Activated CD4-positive, CD25-positive, alpha-beta regulatory T cell (primary cell): ENCODE measurements at places on chromosomes 11 and 22.

DNA sequence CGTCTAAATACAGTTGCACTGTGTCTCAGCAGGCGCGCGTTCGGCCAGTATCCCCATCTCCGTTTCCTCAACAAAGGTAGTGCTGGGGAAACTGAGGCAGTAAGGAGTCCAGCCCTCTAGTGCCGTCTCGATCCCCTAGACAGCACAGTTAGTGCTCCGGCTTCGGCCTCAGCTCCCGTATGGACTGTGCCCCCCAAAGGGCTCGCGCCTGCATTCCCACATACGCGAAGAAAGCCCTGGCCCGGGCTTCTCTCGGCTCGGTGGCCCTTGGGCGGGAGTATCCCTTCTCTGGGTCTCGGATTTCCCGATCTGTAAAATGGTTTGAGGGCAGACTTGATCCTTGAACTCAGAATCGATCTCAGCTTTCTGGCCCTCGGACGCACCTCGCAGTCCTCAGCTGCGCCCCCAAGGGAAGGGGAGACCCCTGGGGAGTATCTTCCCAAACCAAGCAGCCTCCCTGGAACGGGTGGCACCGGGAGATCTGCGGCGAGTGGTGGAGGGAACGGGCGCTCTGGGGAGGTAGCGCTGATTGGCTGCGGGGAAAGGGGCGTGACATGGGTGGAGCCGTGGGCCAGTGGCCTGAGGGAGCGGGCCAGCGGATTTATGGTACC lies 759 bp upstream of the PEX16 start:
- no peak for DNase-seq

DNA sequence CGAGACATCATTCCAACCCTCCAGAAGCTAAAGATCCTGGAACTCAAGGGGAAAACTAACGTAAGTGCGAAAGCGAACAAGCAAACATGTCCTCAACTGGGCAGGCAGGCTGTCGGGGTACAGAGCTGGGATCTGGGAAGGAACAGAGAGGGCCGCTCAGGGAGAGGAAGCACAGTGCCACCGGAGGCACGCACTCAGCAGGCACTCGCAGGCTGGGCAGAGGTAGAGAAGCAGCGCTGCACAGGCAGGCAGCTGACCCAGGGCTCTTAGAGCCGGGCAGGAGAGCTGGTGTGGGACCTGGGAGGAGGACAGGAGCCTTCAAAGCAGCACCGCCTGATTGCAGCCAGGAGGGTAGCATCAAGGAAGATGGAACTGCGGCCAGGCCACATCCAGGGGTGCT lies 62.2 kb downstream of the MICAL3 start:
- DNase-seq = no peak

- DNase-seq = no peak
Observed at GRCh38 chr11:61769169-61769920, 16.9 kb downstream of the MYRF start.

DNA sequence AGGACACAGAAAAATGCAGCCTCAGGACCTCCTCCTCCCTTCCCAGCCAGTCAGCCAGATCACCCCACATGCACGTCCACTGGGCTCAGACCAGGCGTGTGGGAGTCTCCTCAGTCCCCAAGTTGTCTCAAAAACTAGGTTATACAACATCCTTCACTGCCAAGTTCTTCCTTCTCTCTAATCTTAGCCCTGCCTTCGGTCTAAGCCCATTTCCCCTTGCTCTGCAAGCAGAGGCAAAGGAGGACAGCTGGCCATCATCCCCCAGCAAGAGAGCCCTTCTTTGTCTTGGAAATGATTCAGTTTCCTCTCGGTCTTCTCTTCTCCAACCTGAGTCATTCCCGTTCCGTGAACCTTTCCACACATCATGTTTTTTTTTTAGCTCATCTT lies 14.0 kb upstream of the NRGN start:
- no peak for DNase-seq

- no peak for DNase-seq
Observed at GRCh38 chr11:113874581-113875233, 665 bp downstream of the USP28 start.

DNA sequence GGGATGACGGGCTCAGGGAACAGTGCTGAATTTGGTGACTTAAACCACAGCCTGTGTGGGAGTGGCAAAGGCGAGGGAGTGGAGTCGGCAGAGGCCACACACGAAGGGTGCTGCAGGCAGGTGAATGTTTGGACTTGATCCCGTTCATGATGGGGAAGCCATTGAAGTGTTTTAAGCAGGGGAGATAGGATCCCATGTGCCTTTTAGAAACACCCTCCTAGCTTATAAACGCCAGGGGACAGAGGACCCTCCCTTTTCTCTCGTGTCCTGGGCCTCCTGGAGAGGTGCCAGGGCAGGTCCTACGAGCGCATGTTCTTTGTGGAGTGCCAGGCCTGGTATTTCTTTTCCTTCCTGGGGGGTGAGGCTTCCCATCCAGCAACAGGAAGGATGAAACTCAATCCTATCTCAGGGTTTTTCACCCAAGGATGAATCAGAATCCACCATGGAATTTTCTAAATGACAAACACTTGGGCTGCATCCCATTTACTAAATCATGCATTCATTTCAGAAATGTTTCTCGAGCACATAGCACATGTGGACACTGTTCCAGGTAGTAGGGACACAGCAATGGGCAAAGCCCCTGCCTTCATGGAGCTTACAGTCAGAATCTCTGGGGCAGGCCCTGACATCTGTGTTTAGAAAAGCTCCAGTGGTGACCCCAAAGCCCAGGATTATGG lies 59.6 kb downstream of the CHRDL2 start:
- DNase-seq = no peak

- DNase-seq = no peak
Observed at GRCh38 chr22:49624421-49625177, 203.1 kb downstream of the BRD1 start.

- peak; percentile 96 for DNase-seq
Observed at GRCh38 chr11:106076919-106077608, at the start of gene KBTBD3. TSS of gene KBTBD3 (minus strand) at chr11:106077347. CDS start at chr11:106059097, 18,250 bp downstream.

DNA sequence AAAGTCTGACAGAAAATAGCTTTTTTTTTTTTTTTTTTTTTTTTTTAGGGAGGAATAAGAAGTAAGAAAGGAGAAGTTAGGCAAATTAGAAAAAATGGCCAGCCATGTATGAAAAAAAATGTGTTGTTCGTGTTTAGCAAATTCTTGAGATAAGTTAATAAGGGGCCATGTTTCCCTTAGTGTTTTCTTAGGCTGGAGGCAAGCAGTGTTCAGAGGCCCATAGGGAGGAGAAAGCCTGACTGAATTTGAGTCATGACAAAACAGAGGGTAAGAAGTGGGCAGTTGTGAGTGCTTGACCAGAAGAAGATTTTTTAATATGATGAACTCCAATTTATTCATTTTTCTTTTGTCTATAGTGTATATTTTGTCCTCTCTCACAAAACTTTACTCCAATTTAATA lies 766.4 kb downstream of the FAM181B start:
- DNase-seq = no peak

DNA sequence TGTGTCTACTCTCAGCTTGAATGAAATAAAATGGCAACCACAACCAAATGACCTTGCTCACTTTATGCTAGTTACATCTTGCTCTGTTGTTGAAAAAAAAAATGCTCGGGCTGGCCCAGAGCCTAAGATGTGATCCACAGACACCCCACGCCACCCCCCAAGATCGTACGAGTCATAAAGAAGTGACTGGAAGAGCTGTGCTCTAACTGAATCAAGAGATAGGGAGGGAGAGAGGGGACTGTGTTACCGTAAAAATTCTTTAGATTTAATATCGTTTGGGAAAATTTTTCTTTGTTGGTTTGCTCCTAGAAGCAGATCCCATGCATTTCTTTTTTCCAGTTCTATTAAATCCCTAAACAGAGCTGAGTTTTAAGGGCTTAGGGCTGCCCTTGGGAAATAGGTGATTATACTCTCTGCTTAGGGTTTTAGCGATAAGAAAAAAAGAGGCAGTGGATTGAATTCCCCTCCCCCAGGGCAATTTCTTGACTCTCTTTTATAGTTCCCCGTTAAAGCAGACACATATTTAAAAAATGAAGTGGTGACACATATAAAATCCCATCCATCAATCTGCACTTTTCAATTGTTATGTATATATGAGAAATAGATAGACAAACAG lies 14.5 kb downstream of the MAML2 start:
- DNase-seq = no peak

DNA sequence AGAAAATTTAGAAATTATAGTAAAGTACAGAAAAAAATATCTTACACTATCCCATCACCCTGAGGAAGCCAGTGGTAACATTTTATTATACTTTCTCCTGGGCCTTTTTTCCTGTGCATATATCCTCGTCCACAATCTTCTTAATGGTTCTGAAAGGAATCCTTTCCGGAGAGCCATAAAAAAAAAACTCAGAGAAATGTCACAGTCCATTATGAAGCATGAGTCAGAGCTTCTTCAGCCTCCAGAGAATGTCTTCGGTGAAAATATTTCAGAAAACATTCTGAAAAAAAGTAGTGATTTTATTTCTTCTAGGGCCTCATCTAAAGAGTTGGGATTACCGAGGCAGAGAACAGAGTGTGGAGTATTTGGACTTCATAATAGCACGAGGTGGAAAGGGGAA lies 163.4 kb downstream of the INSC start:
- no peak for DNase-seq

DNA sequence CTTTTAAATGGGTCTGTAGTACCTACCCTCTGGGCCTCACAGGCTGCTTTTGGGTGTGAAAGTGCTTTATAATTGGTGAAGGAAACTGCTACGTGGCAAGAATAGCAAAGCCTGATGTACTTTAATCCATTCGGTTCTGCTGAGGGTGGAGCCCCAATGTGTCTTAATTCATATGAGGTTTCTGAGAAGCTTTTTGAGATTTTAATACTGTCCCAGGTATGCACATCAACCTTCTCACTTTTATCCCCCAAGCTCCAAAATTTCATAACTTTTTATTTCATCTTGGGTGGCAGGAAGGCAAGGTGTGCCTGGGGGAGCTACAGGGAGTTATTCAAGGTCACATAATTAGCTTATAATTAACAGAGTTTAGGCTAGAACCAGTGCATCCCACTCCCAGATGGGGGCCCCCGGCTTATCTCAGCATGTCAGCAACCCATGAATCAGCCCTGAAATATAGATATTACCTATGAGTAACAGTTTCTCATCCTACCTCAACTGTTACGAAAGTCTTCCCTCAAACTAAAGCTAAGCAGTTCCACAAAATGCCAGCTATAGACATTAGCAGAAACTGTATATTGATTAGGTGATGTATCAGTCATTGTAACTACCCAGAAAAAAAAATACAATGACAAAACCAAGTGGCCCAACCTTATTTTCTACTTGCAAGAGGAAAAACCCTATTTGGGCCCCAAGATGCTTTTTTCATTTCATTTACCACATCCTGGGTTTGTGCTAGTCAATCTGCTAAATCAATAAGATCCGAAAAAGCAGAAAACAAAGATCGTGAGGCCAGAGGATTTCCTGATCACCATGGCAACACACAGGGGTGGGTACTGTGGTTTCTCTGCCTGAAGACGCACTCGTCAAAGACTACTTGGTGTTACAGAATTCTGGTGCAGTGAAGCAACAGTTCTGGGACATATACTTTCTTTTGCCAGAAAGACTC lies 26.7 kb downstream of the CD44 start:
- DNase-seq = peak; percentile 70

GRCh38 chr11:29210426-29210825 lies 806.4 kb downstream of the KCNA4 start:
- no peak for DNase-seq

- DNase-seq = no peak
Observed at GRCh38 chr11:96063886-96064285, 140.0 kb upstream of the MTMR2 start.

- no peak for DNase-seq
Observed at GRCh38 chr11:36974771-36975170, 376.7 kb upstream of the RAG2 start.

GRCh38 chr11:17991783-17992433 lies 20.9 kb downstream of the SERGEF start:
- peak; percentile 16 for DNase-seq

GRCh38 chr11:67642173-67643120 lies 2.9 kb upstream of the TBX10 start:
- no peak for DNase-seq

DNA sequence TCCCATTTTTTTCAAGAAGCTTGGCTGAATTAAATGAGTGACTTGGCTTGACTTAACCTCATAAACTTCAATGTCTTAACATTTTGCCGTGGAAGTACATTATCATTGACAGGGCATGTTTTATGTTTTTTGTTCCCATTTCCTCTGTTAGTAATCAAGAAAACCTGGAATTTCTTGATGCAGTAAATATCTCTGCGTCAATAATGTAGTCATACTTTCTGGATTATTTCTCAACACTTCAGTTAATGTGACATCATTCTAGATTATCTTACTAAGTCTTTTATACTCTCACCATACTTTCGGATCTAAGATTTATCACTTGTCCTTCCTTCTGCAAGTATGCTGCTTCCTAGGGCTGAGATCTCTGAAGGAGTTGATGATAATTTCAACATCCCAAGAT lies 58.6 kb upstream of the PGR start:
- DNase-seq = no peak

DNA sequence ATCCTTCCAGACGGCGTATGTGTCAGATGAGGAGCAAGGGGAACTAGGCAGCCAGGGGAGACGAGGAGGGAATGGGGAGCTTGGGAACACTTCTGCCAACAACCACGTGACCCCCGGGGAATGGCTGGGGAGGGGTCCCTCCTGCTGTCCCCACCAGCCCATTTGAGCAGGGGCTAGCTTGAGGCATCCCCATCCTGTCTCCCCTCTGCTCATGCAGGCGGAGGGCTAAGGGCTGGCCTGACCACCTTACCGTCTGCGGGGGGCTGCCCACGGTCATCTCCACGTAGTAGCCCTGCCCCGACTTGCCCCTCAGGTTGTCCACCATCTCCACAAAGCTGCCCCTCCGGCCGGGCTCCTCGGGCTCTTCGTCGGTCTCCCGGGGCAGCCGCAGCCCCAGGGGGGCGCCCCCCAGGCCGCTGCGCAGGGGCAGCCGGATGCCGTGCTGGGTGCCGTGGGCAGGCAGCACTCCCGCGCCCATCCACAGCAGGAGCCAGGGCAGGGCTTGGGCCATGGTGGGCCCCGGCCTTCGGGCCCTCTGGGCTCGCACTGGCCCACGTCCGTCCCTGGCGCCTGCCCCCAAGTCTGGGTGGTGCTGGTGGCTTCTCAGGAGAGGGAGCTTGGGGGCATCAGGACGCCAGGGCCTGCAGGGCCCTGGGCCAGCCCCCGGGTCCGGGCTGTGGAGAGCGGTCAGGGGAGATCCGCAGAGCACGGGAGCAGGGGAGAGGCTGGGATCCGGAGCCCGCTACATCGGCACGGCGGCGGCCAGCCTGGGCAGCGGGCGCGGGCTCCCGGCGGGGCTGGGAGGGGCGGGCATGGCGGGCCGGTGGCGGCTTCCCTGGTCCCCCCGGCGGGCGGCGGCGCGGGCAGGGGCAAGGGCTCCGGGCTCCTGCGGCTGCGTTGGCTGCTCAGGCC lies 515 bp downstream of the BACE1 start:
- peak; percentile 15 for DNase-seq

- no peak for DNase-seq
Observed at GRCh38 chr22:38131399-38131798, 20.9 kb upstream of the BAIAP2L2 start.
